ENCODE measurements at places on chromosomes 12 and 14.

DNA sequence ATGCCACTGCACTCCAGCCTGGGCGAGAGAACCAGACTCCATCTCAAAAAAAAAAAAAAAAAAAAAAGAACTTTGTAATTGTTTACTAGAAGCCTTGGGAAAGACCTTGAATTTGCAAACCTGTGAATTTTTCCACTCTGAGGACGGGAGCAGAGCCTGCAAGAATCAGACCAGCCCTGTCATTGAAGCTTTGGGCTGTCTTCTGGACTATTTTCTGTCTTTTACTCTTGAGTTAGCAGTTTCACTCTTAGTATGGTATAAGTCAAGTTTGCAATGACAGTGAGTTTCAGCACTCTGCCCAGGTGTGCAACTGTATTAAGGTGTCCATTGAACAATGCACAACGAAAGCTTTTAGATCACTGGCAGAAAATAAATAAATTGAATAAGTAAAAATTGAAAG, 81.4 kb upstream of the KRAS start:
- no peak for DNase-seq

DNA sequence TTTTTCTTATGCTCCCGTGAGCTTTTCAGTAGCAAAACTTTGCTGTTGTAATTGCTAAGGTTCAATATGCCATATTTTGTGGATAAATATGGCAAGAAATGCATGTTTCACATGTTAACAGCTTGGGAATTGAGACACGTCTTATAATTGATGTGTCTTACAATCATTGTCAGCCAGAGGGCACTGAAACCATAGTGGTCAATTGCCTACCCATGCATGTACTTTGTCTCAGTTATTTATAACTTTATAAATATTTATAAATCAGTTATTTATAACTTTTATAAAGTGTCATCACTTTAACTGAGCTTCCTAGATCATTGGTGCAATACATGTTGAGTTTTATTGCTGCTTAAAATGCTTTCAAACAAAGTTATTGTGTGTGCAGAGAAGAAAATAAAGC, 82.0 kb downstream of the CATSPERB start:
- no peak for DNase-seq

GRCh38 chr14:68643673-68644072, 149.2 kb downstream of the ZFP36L1 start:
- DNase-seq: no peak

DNA sequence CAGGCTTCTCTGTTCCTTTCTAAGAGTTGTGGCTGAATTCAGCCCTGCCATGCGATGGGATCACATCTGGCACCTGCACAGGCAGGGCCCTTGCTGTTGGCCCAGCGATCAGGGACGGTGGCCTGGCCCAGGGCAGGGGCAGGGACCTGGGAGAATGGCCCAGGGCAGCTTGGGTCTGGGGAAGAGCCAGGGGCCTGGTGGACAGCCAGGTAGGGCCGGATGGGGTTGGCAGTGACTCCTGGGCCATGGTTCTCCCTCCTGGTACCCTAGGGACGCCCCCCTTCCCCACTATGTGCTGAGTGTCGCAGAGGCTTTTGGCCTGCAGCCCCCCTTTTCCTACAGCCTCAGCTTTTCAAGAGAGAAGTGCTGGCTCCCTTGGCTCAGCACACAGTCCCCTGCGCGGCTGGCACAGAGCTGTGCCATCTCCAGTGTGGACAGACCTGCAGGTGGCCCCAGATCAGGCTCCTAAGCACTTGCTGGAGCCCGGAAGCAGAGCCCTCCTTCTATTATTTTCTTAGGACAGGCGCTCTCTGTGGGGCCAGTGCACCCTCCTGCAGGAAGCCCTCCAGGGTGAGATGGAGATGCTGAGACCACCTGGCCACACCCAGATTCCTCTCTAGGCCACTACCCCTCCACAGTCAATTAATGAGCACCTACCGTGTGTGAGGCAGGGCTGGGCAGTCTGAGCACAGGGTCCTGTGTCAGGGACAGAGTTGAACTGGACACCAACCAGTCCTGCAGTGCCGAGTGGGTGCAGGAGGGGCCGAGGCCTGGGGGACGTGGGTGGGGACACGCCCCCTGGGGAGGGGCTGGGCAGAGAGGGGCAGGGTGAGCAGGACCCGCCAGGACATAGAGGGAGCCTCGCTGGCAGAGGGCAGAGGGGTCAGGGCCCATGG, 267.6 kb downstream of the ADGRD1 start:
- no peak for DNase-seq

- DNase-seq: no peak
These were observed at the start of gene SIX6 for GRCh38 chr14:60508707-60509437. Gene SIX6, plus strand, starts transcription at chr14:60509146. Its CDS starts 253 bp downstream, at chr14:60509399.

- DNase-seq: no peak
These were observed 55.2 kb upstream of the RIN3 start for GRCh38 chr14:92458136-92459029.

- no peak for DNase-seq
These were observed 60.9 kb upstream of the TMTC1 start for GRCh38 chr12:29844667-29845066.
